ENCODE measurements at places on chromosomes 1 and 21.

DNA sequence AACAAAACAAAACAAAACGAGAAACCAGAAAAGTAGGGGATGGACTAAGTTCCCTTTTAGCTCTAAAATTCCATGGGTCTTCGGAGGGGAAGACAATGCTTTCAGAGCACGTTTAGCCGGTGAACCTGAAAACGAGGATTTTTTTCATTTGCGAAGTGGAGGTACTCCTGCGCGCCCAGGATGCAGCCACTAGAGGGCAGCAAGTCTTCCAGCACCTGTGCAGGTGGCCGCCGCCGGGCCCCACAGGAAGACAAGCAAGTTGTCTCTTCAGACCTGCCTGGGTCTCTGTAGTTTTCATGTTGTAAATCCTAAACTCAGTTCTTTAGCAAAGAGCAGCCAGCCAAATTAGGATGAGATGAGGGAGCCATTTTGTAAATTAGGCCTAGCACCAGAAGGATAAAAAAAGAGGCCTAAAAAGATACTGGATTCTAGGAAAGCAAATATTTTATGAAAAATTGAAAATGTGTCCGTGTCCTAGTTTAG, 17.7 kb upstream of the SNX27 start:
- peak; percentile 69 for DNase-seq

- DNase-seq = no peak
These were observed 60.9 kb downstream of the TAS1R2 start for GRCh38 chr1:18798533-18798932.

- no peak for DNase-seq
These were observed 125.5 kb downstream of the DMRTB1 start for GRCh38 chr1:53584777-53585107.

GRCh38 chr1:76247261-76247852, 172.8 kb downstream of the ST6GALNAC3 start:
- DNase-seq = no peak

GRCh38 chr1:151327903-151328674, 873 bp upstream of the PI4KB start:
- DNase-seq = no peak

DNA sequence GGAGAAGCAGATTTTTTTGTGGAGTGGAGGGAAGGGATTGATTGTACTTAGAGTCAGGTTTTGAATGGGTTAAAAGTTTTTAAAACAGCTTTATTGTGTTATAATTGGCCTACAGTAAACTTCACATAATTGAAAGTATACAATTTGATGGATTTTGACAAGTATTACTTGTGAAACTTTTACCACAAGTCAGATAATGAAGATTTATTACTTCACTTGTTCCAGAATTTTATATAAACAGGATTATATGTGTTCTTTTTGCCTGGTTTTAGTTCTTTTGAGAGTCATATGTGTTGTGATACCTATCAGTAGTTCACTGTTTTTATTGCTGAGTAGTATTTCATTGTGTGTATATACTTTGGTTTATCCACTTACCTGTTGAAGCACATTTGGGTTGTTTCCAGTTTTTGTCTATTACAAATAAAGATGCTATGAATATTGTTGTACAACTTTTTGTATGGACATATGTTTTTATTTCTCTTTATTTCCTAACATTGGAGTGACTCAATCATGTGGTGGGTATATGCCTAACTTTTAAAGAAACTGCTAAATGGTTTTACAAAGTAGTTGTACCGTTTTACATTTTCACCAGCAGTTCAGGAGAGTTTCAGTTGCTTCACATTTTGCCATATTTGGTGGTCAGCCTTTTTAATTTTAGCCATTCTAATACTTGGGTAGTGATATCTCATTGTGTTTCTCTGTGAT, 71.0 kb downstream of the DYRK1A start:
- DNase-seq = no peak

GRCh38 chr1:181064011-181064623, 24.4 kb upstream of the IER5 start:
- no peak for DNase-seq

GRCh38 chr1:172449585-172450523, 6.0 kb upstream of the PIGC start:
- DNase-seq = no peak

Measured in stimulated activated CD8-positive, alpha-beta memory T cell treated with anti-CD3 and anti-CD28 coated beads, Interleukin-7, amount 100 ng/mL, for 1 hour (primary cell).